ENCODE measurements at places on chromosomes 3 and 15.
A peak's percentile ranks its signal among the peaks of the same experiment; 100 is the strongest.

GRCh38 chr3:2898591-2899353, 211.4 kb downstream of the IL5RA start:
- no peak for DNase-seq
- H3K27me3 ChIP-seq = no peaks in the 10 kb centered on the region
- H3K27ac ChIP-seq = no peak overlapping the region
- H3K4me1 ChIP-seq = no peaks in the 10 kb centered on the region
- no peak overlapping the region for H3K4me3 ChIP-seq

DNA sequence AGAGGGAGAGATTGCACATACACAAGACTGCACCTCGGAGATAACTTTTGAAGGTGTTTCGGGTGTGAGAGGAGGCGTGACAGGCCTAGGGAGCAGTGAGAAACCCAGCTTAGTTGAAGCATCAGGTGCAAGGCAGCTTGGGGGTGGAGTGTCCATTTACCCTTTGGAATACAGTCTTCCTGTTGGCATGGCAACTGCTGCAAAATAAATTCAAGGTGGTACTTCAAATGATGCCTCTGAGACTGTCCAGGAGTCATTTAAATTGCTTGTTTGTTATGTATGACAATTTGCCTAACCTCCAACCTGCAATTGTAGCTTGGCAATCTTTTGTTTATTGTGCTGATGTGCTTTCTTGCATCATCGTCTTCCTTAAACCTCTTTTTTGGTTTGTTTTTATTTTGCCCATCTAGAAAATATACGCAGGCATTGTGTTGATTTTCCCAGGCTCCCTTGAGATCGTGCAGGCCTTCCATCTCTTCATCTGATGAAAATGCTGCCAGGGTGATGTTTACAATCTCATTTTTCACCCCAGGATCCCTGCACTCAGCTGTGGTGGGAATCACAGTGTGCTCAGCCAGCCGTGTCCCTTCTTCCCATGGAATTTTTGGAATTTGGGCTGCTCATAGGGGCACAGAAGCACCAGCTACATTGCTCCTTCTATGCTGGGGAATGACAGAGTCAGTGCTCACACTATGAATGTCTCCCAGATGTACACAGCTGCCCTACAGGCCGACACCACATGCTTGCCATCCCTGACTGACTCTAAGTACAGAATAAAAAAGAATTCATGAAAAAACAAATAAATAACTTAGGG, 583.1 kb upstream of the CFAP20DC start:
- DNase-seq = no peak
- H3K4me3 ChIP-seq = no peak overlapping the region
- no peaks in the 10 kb centered on the region for H3K27me3 ChIP-seq
- no peaks in the 10 kb centered on the region for H3K4me1 ChIP-seq
- no peak overlapping the region for H3K27ac ChIP-seq

GRCh38 chr3:64023861-64024223, 548 bp upstream of the PSMD6 start:
- H3K4me1 ChIP-seq = peaks cover 25% of the 10 kb centered on the region
- H3K36me3 ChIP-seq = peaks cover 33% of the 10 kb centered on the region
- H3K4me3 ChIP-seq = peak overlapping the region; percentile 83
- no peak for DNase-seq

DNA sequence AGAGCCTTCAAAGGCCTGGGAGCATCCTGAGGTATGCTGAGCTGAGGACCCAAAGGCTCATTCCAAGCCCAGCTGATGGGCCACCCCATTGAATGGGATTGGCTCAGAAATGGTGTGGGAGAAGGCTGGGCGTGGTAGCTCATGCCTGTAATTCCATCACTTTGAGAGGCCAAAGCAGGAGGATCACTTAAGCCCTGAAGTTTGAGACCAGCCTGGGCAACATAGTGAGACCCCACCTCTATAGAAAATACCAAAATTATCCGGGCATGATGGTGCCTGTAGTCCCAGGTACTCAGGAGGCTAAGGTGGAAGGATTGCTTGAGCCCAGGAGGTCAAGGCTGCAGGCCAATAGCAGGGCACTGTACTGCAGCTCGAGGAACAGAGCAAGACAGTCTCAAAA, 43.8 kb upstream of the ADAMTSL3 start:
- H3K36me3 ChIP-seq = no peaks in the 10 kb centered on the region
- DNase-seq = no peak
- no peak overlapping the region for H3K27ac ChIP-seq
- no peaks in the 10 kb centered on the region for H3K27me3 ChIP-seq
- H3K4me1 ChIP-seq = no peaks in the 10 kb centered on the region

DNA sequence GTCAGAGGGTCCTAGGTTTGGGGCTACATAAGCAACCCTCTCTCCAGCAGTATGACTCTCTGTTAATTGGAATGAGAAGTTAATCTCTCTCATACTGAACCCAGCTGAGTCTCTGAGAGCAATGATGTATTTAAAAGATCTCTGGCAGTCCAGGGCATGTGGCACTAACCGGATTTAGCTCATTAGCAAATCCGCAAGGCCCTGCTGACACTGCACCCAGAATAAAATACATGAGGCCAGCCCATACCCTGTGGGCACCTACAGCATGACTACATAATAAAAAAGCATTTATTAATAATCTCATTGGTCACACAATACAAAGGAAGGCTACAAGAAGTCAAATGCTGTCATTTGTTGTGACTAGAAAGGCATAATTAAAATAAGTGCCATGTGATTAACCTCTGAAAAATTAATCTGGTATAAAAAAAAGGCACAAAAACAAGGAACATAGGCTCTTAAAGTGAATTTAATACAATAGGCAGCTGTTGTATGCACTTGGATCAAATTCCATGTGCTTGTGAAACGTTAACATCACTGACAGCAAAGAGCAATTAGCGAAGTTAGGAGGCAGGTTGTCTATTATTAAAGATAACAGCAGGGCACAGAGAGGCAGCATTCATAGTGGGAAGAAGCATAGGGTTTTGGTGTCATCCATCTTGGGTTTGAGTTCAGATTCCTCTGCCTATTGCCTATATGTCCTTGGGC, 381.2 kb downstream of the WDR72 start:
- H3K4me1 ChIP-seq = no peaks in the 10 kb centered on the region
- H3K27ac ChIP-seq = no peak overlapping the region
- no peaks in the 10 kb centered on the region for H3K27me3 ChIP-seq
- H3K4me3 ChIP-seq = no peak overlapping the region
- DNase-seq = no peak
